ENCODE measurements at places on chromosomes 16 and 17.
A peak's percentile ranks its signal among the peaks of the same experiment; 100 is the strongest.

DNA sequence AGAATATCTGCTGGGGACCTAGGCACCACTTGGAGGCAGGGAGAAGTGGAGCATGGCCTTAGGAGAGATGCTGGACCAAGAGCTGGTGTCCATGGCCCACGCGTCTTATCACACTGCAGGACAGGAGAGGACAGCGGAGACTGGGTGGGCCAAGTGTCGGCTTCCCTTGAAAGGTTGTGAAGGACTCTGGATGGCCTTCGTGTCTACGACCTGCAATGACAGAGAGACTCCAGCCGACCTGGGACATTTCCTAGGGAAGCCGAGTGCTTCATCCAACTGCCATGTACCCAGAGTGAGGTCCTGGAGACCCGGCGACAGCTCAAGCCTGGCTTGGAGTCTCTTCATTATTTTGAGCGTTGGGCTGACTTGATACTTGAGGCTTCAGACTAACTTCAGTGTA, 20.5 kb downstream of the C1QTNF1 start:
- no peak for DNase-seq

GRCh38 chr16:49281843-49282642, 405 bp upstream of the CBLN1 start:
- peak; percentile 98 for DNase-seq

DNA sequence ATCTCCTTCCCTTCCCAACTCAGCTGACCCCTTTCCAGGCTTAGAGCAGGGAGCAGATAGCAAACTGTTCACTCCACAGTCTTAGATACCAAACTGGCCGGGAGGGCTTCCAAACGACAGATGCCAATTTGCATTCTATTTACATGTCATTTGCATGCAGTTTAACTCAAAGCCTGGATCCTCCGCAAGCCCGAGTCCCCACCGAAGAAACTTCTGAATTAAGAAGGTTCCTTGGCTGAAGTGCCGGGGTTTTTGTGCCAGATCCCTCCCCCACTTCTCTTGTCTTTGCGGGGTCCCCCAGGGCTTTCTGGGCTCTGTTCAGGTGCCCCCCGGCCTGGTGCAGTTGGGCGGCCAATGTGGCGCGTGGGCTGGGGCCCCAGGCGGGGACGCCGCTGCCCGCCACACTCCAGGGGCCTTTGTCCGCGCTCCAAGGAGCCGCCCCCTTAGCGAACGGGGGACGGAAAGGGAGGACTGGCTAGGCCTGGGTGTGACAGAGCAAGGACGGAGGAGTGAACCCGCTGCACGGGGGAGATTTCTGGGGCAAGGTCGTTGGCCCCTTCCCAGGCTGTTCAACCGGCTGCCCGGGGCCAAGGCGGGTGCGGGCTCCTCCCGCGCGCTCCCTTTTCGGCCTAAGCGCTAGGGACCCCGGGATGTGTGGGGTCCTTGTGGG, 1.2 kb downstream of the GPRC5B start:
- DNase-seq, result no peak

DNA sequence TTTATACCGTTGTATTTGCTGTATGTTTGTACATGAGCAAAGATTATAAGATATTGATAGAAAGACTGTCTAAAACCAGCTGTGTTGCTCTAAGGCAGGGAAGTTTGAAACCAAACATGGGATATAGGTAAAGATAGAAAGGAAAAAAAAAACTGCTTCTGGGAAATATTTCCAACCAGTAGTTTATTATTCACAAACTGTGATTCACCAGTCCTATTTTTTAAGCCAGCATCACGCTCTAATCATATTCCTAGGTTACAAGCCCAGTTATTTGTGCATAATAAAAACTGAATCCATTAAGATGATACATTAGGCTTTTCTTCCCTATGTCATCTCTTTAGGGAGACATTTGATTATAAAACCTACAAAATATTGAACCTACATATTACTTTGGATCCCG, 4.0 kb downstream of the ERN1 start:
- no peak for DNase-seq

DNA sequence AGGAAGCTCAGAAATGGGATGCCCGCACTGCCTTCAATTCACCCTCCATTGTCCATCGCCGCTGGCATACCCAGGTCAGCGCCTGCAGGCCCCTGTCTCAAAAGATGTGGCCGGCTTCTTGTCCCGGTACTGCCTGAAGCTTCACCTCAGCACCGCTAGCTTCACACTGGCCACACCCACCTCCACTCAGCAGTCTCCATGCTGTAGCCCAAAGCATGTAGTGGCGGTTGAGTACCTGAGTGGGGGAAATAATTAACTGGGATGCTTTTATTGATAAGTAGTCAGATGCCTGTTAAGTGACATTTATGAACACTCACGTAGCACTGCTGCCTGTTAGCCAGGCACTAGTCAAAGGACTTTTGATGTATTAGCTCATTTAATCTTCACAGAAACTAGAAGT, 143.2 kb downstream of the RPTOR start:
- DNase-seq, result no peak

DNA sequence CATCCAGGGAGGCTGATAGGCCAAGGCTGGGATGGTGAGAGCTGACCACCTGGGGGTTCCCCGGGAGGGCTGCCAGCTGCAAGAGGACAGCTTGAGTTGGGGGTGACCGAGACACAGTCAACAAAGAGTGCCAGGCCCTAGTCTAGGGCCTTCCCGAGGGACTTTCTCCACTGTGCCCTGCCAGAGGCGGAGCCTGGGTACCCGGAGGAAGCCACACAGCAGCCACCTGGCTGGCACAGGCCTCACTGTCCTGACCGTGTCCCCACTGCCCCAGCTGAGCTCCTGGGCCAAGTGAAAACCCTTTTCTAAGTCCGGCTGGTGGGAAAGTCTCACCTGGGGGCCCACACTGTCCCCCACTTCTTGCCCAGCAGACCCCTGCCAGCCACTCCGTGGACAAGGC, 71.9 kb upstream of the GSE1 start:
- DNase-seq, result no peak

Data from neuronal stem cell (in vitro differentiated cells).